ENCODE measurements at places on chromosomes 7 and 10.

DNA sequence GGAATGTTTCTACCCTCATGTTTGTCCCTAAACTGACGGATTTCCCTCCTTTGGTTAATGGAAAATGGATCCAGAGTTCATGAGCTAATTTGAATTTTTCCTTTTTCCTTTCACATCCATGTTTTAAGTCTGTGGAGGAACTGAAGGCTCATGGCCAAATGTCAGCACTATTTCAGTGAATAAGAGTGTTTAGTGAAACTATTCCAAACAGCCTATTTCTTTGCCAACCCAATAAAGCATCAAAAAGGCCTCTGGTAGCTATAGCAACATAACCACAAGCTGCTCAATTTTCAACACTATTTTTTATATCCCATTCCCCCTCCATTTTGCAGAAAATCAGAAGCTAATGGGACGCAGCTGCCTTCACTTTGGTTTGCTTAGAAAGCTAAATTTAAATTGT, 1454.1 kb downstream of the GATA3 start:
- DNase-seq: no peak

GRCh38 chr7:107228291-107228690, 59.5 kb downstream of the HBP1 start:
- no peak for DNase-seq

DNA sequence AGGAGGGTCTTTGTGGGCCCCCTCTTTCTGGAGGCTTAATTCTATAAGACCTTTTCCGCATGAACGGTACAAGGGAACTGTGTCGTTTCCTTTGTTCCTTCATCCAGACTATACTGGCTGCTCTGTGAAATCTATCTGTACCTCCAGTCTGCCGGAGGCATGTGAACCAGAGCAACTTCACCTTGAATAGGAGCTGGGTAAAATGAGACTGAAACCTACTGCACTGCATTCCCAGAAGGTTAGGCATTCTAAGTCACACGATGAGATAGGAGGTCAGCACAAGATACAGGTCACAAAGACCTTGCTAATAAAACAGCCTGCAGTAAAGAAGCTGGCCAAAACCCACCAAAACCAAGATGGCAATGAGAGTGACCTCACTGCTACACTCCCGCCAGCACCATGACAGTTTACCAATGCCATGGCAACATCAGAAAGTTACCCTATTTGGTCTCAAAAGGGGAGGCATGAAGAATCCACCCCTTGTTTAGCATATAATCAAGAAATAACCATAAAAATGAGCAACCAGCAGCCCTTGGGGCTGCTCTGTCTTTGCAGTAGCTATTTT, 36.8 kb upstream of the INPP5F start:
- no peak for DNase-seq

- no peak for DNase-seq
Observed at GRCh38 chr7:48899932-48900331, 24.4 kb upstream of the CDC14C start.

GRCh38 chr10:74808501-74808900, 17.9 kb upstream of the KAT6B start:
- no peak for DNase-seq

DNA sequence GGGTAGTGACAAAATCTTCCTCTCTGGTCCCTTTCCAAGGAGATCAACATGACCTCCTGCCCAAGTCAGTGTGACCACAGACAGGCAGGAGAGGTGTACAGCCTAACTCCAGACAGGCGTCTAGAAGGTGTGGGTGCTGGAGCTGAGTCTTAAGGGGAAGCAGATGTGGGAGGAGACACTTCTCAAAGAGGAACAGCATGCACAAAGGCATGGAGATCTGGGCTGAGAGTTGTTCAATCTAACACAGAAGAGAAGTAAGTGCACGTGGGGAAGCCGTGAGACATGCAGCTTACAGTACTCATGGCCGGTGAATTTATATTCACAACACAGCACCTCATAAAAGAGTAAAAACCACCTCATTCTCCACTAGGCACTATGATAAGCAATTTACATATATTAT, 23.8 kb upstream of the GSDME start:
- DNase-seq: no peak

DNA sequence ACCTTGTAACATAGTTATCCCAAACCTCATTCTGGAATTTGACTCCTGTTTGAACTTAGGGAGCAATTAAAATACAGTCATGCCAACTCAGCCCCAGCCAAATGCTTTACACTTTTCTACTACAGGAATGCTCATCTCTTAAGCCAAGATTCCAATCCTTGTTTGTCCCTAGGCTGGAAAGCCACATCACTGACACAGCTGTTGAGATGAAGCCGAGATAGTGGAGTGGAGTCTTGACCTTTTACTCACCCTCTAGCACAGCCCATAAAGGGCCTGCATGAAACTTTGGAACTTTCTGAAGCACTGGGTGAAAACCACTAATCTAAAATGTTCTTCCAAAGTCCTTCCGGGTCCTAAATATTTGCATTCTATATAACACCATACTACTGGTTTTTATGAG, 247.3 kb downstream of the ETV1 start:
- no peak for DNase-seq

DNA sequence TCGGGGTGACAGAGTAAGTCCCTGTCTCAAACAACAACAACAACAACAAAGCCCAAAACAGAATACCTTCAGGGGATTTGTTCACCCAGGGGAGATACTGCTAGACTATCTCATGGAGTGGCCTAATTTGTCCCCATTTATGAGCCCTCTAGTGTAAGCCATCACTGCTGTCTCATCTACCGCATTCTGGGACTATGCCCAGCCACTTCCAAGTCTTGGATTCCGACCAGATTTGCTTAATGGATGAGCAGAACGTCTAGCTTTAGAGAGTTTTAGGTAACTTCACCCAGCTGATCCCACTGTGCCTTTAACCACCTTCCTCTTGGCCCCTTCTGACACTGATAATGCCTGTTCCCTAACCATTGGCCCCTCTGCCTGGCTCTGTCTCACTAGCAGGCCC, 47.1 kb downstream of the PAPSS2 start:
- no peak for DNase-seq

- no peak for DNase-seq
Observed at GRCh38 chr7:17421941-17422340, 123.5 kb downstream of the AHR start.

- DNase-seq: no peak
Observed at GRCh38 chr10:7291487-7292270, 119.2 kb downstream of the SFMBT2 start.

DNA sequence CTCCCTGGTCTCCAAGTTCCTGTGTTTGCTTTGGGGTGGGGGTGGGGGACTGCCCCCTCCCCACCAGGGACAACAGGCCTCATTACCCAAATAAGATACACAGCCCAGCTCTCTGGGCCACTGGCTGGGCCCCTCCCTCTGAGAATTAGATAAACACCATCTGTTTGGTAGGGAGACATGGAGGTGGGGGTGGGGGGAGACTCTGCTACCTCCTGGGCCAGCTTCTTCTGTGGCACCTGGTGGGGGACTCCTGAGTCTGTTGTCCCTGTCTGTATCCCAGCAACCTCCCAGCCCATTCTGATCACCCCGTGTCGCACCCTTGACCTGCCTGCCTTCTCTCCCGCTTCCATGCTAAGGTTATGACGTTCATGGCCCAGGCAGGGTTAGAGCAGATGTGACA, 5.8 kb downstream of the MLXIPL start:
- no peak for DNase-seq

- no peak for DNase-seq
Observed at GRCh38 chr10:104033966-104034365, 51.7 kb downstream of the COL17A1 start.

GRCh38 chr7:22732556-22733126, 5.6 kb downstream of the IL6 start:
- DNase-seq: no peak

DNA sequence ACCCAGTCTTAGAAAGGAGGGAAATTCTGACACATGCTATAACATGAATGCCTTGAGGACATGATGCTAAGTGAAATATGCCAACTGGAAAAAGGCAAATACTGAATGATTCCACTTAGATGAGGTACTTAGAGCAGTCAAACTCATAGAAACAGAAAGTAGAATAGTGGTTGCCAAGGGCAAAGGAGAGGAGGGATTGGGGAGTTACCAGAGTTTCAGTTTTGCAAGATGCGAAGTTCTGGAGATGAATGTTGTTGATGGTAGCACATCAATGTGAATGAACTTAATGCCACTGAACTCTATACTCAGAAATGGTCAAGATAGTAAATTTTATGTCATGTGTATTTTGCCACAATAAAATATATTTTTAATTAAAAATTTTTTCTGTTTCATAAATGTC, 38.9 kb downstream of the DRGX start:
- no peak for DNase-seq

- DNase-seq: no peak
Observed at GRCh38 chr7:19146699-19147098, 1.5 kb upstream of the FERD3L start.

DNA sequence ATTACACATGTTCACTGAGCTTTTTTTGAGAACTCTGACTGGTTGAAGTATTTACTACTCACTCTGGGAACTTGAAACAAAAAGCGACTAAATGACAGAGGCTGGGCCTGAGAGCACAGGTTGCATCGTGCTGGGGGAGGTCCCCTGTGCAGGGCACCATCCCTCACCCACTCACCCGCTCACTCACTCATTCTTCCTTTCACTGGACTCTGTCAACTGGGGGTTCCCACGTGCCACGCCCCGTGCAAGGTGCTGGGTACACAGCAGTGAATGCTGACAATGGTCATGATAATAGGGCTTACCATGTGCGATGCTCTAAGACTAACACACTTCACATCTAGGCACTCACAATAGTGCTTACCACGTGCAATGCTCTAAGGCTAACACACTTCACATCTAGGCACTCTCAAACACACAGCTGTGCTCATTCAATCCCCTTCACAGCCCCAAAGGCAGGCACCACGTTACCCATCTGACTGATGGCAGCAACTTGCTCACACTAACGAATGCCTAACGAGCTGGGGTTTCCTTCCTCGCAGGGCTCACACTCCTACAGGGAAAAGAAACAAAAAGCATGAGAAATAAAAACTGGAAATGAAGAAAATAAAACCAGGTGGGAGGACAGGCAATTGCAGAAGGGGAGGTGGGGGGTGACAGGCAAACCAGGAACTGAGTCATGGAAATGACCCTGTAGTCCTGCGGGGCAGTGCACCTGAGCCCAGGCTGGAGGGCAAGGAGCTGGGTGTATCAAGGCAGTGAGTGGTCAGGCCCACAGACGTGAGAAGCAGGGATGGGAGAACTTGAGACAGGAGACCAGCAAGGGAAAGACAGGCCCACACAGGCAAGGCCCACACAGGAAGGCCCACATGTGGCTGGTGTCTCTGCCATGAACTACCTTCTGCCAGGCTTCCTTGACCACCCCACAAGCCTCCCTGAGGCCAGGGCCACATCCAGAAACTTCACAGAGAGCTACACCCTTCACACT, 147.0 kb upstream of the FAM20C start:
- no peak for DNase-seq

DNA sequence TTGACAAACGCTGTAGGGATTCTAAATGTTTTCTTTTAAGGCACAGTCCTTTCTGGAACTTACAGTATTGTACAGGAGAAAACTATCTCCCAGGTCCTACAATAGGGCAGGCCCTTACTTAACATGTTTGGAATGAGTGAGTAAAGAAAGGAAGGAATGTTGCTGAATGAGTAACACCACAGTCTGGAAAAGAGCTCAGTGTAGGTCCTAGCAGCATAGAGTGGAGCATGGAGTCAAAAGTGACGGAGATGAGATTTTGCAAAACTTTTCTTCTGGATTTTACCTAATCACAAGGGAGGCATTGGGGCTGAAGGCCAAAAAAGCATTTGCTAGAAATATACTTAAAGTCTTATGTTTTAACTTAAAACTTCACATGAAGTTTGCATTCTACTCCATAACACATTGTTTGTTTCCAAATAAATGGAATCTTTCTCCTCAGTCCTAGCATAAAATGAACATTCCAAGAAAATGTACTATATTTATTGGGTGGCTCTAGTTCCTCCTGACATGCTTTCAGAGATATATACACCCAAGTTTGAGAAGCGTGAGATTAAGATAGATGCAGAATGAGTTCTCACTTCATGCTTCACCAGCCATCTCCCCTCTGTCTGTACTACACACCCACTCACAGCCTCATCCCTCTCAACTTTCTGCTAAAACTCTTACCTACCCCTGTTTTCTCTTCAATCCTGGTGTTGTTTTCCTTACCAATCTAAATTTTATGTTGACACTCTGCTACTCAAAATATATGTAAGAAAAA, 20.2 kb upstream of the ADD3 start:
- DNase-seq: no peak

DNA sequence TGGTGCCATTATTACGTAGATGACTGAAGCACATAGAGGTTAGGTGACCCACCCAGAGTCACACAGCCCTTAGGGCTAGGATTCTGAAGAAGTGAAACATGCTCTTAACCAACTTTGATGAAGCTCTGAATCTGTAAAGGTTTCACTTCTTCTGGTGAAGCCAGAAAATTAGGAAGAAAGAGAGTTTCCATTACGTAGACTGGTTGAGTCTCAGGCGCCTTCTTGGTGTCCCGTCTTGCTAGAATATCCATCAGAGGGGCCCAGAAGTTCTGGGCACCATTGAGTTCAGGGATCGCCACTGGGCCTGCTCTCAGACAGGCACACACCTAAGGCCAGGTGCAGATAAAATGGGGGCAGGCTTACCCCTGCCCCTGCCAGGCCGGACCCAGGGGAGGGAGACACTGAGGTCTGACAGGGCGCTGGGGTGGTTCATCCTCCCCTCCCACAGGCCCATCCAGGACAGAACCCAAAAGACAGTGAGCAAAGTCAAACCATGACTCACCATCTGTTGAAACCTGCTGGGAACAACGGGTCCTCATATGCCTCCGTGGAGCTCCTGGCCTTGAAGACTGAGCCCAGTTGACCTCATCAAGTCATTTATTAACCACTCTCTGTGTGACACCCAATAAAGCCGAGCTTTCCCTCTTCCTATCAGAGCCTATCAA, 33.2 kb downstream of the DRGX start:
- no peak for DNase-seq

DNA sequence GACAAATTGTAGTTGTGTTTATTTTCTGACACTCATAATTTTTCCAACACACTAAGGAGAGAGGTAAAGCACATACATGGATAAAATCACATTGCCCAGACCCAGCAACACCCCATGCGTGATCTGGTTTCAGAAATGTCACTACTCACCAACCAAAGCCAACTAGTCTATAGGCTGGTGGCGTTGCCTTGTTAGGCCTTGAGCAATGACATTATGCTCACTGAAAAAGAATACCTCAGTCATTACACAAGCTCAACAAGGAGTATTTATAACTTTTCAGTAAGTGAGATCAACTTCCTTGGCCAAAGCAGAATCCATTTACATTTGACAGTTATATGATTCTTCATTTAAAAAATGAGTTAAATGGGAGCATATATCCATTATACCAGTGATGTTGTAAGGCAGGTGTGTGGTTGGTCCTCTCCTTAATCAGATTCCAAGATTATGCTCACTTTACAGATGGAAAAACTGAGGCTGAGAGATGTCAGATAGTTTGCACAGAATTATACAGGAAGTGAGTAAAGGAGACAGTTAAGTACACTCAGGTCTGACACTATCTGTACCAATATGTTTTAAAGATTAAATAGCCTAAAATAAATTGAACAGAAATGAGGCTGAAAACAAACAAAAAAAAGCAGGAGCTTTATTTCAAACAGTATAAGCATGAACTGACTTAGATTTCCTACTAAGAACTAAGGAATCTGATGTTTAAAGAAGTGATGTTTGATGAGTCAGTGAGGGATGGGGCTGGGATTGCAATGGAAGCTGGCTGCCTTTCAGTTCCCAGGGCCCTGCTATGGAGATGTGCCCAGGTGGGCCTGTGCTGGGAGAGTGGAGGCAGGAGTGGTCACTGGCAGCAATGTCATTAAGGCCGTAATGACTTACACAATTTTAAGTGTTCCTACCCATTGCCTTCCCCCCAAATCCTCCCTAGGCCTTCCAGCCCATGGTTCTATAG, 118.3 kb downstream of the RAPGEF5 start:
- DNase-seq: no peak

GRCh38 chr10:125115409-125115808, 45.0 kb downstream of the CTBP2 start:
- no peak for DNase-seq
